ENCODE measurements at places on chromosomes 5 and 9.

GRCh38 chr9:114250235-114250568 is 72.7 kb upstream of the ORM1 start:
- no peak for DNase-seq

- no peak for DNase-seq
Measured at GRCh38 chr9:6014670-6015270, 654 bp downstream of the RANBP6 start.

DNA sequence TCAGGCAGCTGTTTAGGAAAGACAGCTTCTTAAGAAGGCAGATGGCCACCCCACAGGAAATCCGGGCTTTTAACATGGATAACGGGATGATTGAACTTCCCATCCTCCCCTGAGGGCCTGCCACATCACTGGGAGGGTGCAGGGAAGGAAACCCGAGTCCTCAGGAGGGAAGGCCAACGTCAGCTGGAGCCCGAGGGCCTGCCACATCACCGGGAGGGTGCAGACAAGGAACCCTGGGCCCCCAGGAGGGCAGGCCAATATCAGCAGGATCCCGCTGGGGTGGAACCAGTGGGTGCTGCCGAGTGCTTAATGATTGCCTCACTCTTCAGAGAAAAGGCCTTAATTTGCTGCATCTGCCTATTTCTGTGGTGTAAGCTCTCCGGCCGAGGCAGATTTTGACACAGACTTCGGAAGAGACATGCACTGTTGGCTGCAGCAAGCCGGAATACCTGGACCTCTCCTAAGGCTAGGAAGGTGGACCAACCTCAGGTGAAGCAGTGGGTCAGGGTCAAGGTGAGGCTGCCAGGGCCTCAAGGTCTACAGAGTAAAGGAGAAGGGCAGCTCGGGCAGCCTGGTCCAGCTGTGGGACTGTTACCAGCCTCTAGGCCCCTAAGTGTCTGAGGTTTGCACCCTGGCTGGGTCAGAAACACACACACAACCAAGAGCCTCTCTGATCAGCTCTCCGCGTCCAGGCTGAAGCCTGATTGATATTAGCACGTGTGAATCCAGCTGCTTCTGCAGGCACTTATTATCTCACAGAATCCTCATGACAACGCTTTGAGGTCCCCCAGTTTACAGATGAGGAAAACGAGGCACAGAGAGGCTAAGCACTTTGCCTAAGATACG is 14.8 kb upstream of the COL5A1 start:
- DNase-seq, result no peak

DNA sequence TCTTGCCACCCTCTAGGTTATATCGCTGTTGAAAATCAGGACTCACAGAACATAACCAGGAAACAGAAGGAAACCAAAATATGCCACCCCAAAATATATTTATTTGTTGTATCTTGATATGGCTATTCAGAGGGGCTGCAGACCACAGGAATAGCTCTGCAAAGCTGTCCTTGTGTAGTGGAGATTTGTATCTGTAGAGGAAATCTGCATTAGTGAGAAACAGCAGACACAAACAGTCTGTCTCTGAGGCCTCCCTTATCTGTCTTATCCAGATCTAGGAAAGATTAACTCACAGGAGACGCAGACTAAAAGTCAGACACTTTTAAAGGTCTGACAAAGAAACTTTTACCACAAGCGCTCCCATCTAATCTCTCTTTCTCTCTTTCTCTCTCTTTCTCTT is 54.1 kb upstream of the CEMIP2 start:
- no peak for DNase-seq

- no peak for DNase-seq
Measured at GRCh38 chr9:68708513-68708912, 3.5 kb downstream of the PIP5K1B start.

DNA sequence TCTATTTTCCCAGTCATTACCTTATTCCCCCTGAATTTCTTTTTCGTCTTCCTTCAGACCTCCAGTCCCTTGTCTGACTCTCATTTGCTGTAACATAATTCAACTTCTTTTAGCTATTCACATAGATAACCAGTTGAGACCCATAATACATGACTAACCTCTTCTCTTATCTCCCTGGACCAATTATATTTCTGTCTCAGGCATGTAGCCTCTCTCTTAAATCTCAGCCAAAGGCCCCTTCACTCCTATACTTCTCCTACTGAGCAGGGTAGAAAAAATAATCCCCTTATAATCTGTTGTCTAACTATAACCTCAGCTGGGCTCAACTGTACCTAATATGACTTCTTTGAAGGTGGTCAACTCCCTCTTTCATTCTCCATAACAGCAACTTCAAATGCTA is 20.9 kb downstream of the RANBP6 start:
- DNase-seq, result no peak

DNA sequence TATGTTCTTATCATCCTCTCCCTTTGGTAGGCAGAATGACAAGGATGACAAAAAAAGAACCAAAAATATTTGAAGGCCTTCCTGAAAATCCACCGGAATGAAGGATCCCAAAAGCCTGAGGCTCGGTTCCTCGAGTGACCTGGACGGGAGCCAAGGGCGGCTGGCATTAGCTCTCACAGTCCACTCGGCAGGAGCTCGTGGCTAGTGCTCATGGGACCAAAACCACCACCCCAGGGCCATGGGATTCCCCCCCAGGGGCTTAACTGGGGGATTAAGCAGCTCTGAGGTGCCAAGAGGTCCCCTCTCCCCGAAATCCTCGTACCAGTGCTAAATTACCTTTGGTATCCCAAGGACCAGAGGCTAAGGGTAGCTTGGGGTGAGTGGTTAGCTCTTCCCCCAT is 586 bp upstream of the PDZD2 start:
- no peak for DNase-seq

- DNase-seq, result no peak
Measured at GRCh38 chr9:83062651-83063527, at the start of gene RASEF. Gene RASEF (minus strand): TSS chr9:83063142. CDS start chr9:83062867, 275 bp downstream.

DNA sequence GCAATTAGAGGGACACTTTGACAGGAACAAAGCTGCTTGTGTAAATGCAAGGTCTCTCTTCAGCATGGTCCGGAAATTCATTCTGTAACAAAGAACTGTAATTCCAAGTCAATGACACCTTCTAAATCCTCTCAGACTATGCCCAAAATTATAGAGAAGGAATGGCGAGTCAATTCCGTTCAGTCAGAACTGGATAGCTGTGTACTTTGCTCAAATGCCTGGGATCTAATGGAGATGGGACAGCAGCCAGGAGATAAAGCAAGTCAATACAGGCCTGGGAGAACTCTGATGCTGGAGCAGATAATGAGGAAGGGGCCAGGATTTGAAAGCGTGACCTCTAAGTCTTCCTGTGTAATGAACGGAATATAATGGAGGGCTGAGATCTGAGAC is 96.4 kb upstream of the SPRY4 start:
- no peak for DNase-seq

- no peak for DNase-seq
Measured at GRCh38 chr5:154513669-154514084, 35.6 kb upstream of the HAND1 start.

DNA sequence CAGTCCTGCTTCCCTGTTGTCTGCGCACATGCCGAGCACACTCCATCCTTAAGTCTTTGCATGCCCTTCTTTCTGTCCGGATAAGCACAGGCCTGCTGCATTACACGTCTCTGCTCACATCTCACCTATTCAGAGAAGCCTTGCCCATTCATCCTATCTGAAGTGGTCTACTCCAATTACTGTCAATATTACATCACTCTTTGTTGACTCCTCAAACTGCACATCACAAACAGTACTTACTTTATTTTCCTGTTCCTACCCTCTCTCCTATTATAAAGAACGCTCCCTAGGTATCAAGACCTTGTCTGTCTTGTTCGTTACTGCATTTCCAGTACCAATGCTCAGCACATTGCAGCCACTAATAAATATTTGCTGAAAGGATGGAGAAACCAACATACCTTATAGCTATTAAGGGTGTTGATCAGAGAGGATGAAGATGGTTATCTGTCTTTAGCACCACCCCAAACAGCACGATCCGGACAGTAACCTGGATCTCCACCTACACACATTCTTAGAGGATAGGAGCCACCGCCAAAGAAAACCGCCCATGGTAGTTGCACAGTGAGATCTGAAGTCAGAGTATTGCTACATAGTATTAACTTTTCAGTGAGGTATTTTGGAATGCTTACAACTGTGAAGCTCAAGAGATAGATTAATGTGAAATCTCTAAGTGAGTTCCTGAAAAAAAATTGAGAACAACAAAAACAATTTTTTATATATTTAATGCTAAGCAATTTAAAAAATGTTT is 1.6 kb upstream of the PRRC1 start:
- no peak for DNase-seq

- DNase-seq, result no peak
Measured at GRCh38 chr5:73444499-73445438, 3.8 kb downstream of the FOXD1 start.

- no peak for DNase-seq
Measured at GRCh38 chr5:126931963-126932660, 98.2 kb downstream of the MARCHF3 start.

- DNase-seq, result no peak
Measured at GRCh38 chr9:82492274-82492673, 503.7 kb downstream of the SPATA31D1 start.

DNA sequence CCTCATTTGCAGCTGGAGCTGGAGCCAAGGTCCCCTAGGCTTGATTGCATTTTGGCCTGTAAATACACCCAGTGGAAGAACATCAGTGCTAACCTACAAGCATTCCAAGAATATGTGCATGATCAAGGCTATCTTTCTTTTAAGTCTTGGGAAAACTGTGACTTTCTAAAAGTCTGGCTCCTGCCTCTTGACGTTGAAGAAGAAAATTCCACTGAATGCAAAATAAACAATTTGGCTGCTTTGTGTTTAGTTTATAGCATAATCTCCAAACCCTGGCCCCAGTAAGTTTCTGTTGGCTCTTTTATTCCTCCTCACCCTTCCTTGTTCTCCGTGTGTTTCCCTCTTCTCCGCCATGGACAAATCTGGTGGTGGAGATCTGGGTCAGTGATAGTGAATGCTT is 109.3 kb upstream of the TLE1 start:
- DNase-seq, result no peak

- no peak for DNase-seq
Measured at GRCh38 chr9:132288361-132288760, 66.4 kb downstream of the SETX start.

GRCh38 chr9:8857068-8857925 is 1057.7 kb upstream of the DMAC1 start:
- DNase-seq, result no peak

DNA sequence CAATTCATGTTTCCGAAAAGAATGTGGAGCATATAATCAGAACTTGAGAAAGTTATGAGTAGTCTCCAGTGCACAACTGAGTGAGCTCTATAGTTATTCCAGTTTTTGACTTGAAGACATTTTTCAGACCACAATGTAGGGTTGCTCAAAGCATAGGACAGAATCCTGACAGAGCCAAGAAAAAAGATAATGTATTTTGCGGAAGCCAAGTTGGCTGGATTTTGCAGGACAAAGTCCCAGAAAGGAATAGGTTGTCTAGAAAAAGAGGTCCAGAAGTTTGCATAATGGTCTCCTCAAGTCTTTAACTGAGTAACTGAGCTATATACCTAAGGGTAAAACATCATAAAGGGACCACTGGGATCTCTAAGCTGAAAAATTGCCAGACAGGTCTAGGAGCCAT is 1028.0 kb downstream of the TAF11L14 start:
- DNase-seq, result no peak

DNA sequence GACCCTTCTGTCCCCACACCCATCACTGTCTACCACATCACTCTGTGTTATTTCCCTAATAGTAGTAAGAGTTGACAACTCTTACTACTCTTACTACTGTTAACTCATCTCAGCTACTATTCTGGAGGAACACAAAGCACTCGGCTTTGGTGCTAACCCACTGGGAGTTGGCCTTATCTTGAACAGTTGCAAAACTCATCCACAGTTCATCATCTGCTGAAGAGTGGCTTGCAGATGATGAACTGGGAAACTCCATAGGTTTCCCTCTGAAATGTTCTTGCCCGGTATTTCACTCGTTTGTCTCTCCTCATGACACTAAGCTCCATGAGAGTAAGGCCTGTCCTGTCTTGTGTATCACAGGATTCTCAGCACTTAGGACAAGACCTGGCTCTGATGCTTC is 221.4 kb downstream of the NR3C1 start:
- no peak for DNase-seq

- no peak for DNase-seq
Measured at GRCh38 chr5:163993126-163993525, 487.7 kb downstream of the MAT2B start.

GRCh38 chr5:170565072-170565471 is 61.3 kb downstream of the KCNIP1 start:
- no peak for DNase-seq

GRCh38 chr5:35854248-35854647 is 2.4 kb upstream of the IL7R start:
- DNase-seq, result no peak

DNA sequence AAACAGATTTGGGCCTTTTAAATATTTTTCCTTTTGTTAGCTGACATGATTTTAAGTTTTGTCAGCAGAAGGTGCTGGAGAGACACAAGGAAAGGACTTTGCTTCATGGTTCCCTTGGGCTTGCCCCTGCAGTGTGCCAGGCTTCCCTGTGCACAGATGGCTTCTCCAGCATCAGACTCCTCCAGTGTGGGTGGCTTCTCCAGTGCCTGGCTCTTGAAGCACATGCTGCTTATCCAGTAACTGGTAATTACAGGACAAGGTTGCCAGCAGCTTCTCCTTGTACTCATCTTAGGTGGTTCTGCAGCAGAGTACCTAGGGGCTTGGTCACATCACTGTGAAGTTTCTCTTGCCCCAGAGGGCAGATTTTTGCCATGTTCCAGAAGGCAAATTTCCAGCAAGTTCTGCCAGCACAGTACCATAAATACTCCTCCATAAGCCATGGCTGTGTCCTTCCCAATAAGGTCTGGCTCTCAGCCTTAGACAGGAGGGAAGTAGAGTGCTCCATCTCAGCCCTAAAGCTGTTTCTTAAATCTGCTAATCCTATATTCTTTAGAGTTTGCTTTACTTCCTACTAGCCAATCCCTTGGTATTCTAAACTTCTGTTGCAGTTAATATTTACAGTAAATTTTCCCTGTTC is 62.4 kb downstream of the PJA2 start:
- no peak for DNase-seq

GRCh38 chr9:130791303-130791894 is 43.7 kb upstream of the ABL1 start:
- DNase-seq, result no peak

DNA sequence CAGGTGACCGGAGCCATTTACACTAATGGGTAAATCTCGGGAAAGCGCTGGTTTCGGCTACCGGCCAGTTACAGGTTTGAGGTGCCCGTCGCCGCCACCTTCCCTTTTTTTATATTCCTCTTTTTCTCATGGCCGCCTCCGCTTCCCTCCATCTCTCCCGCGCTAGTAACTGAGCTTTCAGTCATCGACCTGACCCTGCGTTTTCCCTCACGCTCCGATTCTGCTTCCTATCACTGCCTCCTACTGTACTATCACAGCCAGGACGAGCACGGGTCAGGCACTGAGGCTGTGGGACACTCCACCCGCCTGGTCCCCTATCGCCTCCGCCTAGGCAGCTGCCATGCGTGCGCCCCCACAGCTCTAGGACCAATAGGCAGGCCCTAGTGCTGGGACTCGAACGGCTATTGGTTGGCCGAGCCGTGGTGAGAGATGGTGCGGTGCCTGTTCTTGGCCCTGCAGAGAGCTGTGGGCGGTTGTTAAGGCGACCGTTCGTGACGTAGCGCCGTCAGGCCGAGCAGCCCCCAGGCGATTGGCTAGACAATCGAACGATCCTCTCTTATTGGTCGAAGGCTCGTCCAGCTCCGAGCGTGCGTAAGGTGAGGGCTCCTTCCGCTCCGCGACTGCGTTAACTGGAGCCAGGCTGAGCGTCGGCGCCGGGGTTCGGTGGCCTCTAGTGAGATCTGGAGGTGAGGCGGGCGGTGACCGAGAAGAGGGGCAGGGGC is at the start of gene HMGCR:
Gene HMGCR, plus strand, starts transcription at position 606 of the 722 bp plus-strand sequence. CDS start 5,386 bp downstream, outside the sequence.
- DNase-seq, result peak; percentile 99

Measured in vagina (tissue), 2 donors.